ENCODE measurements at places on chromosomes 7 and 10. TPM values are rescaled to one million over a fixed set of nuclear protein-coding genes. Genes with fewer than 3 reads are reported as not detected.
A peak's percentile ranks its signal among the peaks of the same experiment; 100 is the strongest.

GRCh38 chr7:88835147-88835728 lies 39.7 kb upstream of the TEX47 start:
- DNase-seq, result no peak

DNA sequence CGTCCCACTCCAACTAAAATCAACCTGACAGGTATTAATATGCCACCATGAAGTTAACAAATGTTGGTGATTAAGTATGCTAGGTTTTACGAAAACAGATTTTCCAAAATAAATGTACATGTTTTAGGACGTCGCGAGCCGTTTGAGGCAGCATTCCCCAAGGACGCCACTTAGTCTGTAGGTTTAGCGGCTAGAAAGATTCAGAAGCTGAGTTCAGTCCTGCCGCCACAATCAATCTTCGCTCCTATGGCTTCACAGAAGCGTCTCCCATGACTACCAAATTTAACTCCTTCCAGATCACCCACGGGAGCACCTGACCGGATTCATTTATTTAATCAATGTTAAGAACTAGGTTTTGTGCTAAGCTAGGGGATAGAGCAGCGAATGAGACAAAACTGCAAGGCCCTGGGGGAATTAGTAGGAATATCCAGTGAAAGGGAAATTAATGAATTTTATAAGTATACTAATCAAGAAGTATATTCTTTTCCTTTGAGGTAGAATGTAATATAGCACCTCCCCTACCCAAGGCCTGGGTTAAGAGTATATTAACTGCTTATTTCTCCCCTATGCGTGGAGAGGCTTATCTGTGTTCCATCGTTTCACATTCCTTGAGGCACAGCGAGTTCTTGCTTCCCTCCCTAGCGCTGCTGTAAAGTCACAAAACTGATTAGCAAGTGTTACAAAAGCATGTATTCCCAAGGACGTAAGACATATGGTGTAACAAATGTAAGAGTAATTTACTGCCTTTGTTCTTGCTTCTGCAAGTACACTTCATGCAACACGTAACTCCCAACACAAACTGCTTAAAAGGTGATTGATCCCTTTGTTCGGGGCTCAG lies 994 bp upstream of the CYP51A1 start:
- DNase-seq, result peak; percentile 13

- DNase-seq, result no peak
Measured at GRCh38 chr7:910441-910861, 34.1 kb downstream of the GET4 start.

GRCh38 chr7:44607141-44608068 lies 978 bp downstream of the OGDH start:
- no peak for DNase-seq

DNA sequence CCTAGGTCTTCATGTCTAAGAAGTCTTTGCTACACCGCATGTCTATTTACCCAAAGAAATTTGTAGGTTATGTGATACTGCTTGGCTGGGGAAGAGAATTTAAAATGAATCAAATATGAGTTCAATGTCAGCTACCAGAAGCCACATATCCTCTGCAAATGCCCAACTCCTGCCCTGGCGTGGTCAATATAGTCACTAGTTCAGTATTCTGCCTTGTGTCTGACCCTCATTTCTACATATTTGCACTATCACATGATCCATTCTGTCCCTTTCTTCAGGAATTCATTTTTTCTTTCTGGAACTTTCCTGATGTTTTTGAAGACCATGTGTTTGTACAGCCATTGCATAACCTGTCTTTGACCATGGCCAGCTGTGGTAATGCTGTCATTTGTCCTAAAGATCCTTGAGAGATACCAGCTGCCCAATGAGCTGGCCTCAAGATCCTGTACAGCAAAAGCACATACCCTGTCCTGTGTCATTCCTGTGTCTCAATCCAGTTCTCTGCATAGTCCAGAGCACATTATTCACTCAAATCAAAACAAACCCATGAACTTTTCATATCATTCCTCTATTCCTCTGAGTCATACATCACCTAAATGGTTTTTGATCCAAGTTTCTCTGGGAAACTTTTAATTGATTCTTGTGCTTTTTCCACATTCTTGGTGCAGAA lies 524.5 kb downstream of the PARD3 start:
- DNase-seq, result peak; percentile 23

GRCh38 chr7:13032084-13032483 lies 344.7 kb downstream of the ARL4A start:
- no peak for DNase-seq

- DNase-seq, result no peak
Measured at GRCh38 chr10:8790390-8790789, 735.9 kb downstream of the GATA3 start.

GRCh38 chr10:67808704-67809103 lies 29.3 kb downstream of the DNAJC12 start:
- no peak for DNase-seq

- peak; percentile 78 for DNase-seq
Measured at GRCh38 chr7:55255496-55256445, 109.4 kb upstream of the LANCL2 start.

- no peak for DNase-seq
Measured at GRCh38 chr7:90455163-90456030, 14.0 kb upstream of the PTTG1IP2 start.

DNA sequence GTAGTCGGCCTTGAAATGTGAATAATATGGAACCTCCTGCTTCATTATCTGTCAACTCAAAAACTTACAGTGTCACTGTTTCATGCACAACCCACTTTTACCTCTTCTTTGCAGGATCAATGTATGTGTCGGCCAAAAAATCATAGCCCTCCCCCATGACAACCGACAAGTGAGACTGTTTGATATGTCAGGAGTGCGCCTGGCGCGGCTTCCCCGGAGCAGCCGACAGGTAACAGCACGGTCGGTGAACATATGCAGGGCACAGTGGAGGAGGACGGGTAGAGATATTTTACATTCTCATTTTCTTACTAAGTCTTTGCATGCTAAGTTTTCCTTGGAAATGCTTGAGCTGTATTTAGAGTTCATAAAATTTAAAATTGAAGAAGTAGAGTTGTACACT lies 68.6 kb downstream of the WDR37 start:
- DNase-seq, result no peak

DNA sequence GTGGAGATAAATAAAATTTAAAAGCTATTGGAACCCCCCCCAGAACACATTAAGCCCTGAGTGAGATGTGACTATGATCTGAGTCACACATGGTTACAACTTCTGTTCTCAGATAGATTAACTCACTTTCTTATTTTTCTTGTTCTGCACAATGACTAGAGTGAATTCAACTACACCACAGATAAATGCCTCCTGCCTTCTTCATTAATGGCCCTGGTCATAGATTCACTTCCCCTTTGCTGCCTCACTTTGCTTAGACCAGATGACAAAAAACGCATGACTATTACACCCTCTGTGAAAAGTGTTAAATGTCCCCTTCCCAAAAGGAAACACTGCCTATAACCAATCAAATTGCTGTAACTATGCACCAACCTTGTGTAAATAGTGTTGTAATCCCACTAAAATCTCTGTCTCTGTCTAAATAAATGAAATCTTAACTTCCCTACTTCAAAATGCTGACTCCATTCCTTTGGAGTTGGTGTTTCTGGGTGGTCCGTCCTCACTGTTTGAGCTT lies 49.4 kb downstream of the AKR1D1 start:
- no peak for DNase-seq

- DNase-seq, result no peak
Measured at GRCh38 chr7:81114633-81115032, 195.8 kb upstream of the SEMA3C start.

GRCh38 chr7:141014125-141014523 lies 628 bp downstream of the MRPS33 start:
- DNase-seq, result no peak

GRCh38 chr7:101243646-101244374 lies 1.1 kb downstream of the FIS1 start:
- no peak for DNase-seq

- no peak for DNase-seq
Measured at GRCh38 chr7:137546671-137547070, 203.1 kb upstream of the PTN start.

DNA sequence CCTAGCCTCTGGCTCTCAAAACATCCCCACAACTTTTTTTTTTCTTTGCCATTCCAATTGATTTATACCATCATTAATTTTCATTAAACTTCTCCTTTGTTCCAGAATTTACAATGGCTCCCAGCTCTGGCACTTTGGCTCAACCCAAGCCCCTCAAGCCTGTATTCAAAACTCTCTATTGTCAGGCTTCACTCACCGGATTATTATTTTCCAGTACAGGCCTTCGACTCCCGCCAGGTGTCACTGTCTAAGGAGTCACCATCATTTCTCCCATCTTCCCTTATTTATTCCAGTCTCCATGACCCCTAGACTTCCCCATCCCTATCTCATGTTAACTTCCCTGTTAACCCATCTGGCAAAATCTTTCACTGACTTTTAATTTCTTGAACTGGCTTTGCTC lies 67.8 kb downstream of the HIPK2 start:
- no peak for DNase-seq

GPR37 gene
- total RNA-seq, result 0.59 TPM

HGF gene
- 2.6 TPM for total RNA-seq

KCP gene
- 0.18 TPM for total RNA-seq

AQP1 gene
- total RNA-seq, result 429 TPM

FAS gene
- 14.4 TPM for total RNA-seq

HIF1AN gene
- total RNA-seq, result 2.9 TPM

TEX36 gene
- total RNA-seq, result 0.49 TPM

EPO gene
- total RNA-seq, result not detected

CLRN3 gene
- total RNA-seq, result not detected

PRSS37 gene
- total RNA-seq, result not detected

PROSER2 gene
- total RNA-seq, result 2.1 TPM

PIK3CG gene
- 8.7 TPM for total RNA-seq

Data from uterus (tissue), 4 donors.